Articular chondrocyte of knee joint (primary cell): ENCODE measurements at places on chromosomes 4 and X. TPM values are rescaled to one million over a fixed set of nuclear protein-coding genes. Genes with fewer than 3 reads are reported as not detected.

Gene CLIC2
- 5.1 and 10.7 TPM in 2 replicates for total RNA-seq

Gene CT83
- total RNA-seq = not detected in 2 replicates

Gene SAP30
- total RNA-seq = 62.3 and 62.6 TPM in 2 replicates

Gene P2RY10
- not detected in 2 replicates for total RNA-seq

Gene RTL3
- 1.4 and 1.6 TPM in 2 replicates for total RNA-seq

Gene SOD3
- total RNA-seq = 7.4 and 11.0 TPM in 2 replicates
